ENCODE measurements at places on chromosomes 16 and 17.

GRCh38 chr17:65181237-65182061 lies 44.3 kb downstream of the RGS9 start:
- DNase-seq = no peak

GRCh38 chr16:22388101-22388644 lies 13.8 kb upstream of the CDR2 start:
- no peak for DNase-seq

GRCh38 chr16:76478105-76478504 lies 200.9 kb downstream of the CNTNAP4 start:
- no peak for DNase-seq

- no peak for DNase-seq
Measured at GRCh38 chr16:87657621-87658192, 55.4 kb downstream of the JPH3 start.

GRCh38 chr16:87824016-87824990 lies 45.0 kb downstream of the SLC7A5 start:
- no peak for DNase-seq

GRCh38 chr16:80536238-80536637 lies 4.6 kb upstream of the DYNLRB2 start:
- no peak for DNase-seq
